ENCODE measurements at places on chromosomes 6 and 20.

DNA sequence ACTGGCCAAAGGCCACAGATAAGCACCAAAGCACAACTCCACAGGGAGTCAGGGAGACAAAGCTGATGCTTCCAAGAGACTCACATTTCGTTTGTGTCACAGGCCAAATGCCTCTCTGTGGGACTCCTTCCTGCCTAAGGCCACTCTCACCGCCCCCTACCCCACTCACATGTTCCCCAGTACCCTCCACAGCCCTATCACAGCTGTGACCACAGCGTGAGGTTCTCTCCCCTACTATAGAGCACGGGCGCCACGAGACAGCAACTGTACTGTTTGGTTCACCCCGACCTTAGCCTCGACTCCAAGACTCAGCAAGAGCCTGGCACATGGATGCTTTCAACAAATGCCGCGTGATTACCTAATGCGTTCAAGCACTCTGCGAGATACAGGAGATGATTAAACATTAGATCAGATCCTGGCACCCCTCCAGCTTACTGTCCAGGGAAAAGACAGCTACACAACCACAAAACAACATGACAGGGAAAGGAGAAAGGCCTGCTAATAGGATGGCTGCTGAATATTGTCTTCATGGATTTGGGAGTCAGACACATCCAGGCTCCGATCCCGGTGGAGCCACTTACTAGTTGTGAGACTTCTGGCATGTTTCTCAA is 105.5 kb downstream of the AGPAT4 start:
- DNase-seq, result peak; percentile 98

GRCh38 chr20:36821964-36822437 is 48.4 kb upstream of the DSN1 start:
- DNase-seq, result no peak

DNA sequence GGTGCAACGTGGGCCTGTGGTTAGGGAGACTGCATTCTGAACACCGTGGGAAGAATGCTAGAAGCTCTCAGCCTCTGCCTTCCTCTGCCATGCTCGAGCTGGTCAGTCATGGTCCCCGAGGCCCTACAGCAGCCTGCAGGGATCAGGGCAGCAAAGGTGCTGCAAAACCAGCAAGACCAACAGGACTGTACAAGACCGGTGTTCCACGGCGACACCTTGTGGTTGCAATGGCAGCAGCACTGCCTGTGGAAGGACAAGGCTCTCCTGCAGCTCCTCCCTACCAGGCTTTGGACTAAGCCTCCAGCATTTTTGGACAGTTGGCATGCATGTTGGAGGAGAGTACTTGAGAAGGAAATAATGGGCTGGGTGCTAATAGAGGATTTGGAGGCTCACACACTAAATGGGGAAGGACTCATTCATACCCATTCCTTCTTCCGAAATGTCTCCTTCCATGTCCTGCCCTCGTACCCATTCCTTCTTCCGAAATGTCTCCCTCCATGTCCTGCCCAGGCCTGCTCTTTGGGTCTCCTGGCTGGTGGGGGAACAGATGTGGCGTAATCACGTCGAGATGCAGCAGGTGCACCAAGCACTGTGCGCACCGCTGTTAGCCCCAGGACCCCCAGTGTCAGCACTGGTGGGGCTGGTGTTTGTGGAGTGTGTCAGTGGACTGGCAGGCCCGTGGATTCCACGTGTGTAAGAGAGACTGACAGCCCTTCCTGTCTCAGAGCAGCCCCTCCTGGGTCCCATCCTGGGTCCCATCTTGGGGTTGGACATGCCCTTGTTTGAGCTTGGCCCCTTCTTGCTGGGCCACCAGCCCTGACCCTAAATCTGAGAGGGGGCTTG is 18.6 kb upstream of the MYT1 start:
- no peak for DNase-seq

DNA sequence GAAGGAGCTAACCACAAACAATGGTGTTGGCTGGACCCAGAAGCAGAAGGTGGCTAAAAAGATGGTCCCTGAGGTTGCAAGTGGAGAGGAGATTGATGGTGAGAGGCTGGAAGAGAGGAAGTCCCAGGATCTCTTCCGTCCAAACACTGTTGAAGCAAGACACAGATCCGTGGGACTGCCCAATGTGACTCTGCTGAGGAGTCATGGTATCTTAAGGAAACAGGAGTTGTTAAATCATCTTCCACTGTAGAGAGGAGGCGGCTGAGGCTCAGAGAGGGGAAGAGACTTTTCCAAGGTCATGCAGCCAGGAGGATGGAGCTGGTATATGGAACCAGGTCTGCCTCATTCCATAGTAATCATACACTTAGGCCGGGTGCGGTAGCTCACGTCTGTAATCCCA is 4.1 kb upstream of the ZNF335 start:
- no peak for DNase-seq

DNA sequence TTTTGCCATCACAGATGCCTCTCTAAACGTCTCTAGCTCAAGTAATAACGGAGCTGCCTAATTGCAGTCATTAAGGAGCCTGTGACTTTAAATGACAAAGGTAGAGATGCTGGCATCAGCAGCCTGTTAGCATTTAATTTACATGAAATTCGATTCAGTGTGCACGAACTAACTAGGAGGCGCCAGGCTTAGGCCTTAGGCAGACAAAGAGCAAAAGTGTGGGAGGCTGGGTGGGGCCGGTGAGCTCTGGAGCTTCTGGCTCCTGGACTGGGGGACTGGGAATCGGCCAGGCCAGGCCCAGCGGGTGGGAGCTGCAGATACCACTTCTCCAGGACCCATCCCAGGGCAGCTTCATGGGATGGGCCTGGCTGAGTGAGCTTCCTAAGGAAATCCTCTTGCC is 170.0 kb upstream of the AGPAT4 start:
- DNase-seq, result no peak

- peak; percentile 67 for DNase-seq
Measured at GRCh38 chr6:16684896-16685554, 76.2 kb downstream of the ATXN1 start.

GRCh38 chr6:47524136-47524845 is 46.7 kb downstream of the CD2AP start:
- DNase-seq, result peak; percentile 72

GRCh38 chr6:13135152-13135551 is 193.2 kb downstream of the TBC1D7 start:
- DNase-seq, result no peak

GRCh38 chr20:33675136-33675959 is 1.1 kb upstream of the NECAB3 start:
- no peak for DNase-seq

DNA sequence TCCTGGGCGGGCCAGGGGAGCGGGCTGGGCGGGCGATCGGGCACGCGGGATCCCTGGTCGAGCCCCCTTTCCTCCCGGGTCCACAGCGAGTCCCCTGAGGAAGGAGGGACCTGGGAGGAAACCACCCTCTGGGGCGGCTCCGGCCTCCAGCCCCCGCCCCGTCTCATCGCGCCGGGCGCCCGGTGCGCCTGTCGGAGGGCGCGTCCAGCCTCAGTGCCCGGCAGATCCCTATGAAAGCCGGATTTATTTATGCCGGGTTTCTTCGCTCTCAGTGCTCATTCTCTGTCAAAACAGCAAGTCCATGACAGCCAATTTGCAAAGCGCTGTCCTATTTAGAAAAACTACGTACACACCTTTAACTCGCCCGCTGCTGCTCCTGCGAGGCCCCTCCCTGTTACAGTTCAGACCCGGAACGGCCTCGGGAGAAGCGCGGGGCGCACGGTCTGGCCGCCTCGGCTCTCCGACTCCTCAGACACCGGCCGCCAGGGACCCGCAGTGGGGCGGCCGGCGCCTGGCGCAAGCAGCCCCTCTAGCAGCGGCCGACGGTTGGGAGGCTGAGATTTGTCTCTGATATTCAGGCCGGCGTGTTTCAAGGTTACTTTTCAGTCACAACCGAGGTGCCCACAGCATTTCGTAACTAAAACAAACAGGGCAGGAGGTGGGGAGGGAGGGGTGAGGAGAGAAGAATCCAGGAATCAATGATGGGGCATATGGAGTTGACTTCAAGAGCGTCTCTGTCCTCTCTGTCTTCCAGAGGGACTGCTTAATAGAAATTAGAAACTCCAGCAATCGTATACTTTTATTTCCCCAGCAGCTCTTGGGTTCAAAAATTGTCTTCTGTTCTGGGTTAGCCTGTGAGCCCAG is 782 bp upstream of the FOXA2 start:
- no peak for DNase-seq

GRCh38 chr20:13297147-13297899 is 76.2 kb downstream of the ISM1 start:
- no peak for DNase-seq

DNA sequence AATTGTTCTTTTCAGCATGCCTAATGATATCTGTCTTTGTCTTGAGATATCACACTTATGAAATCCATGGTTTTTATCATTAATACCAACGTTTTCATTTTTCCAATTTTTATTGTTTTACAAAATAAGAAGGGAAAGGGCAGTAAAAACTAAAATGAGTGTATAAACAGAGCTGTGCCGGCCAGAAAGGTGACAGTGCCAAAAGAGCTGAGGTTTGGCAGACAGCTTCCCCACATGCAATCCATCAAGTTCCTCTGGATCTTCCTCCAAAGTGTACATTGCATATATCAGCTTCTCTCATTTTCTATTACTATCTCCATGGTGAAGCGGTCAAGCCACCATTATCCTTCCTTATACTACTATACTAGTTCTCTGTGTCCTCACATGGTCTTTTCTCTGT is 10.1 kb upstream of the TMEM244 start:
- DNase-seq, result peak; percentile 34

DNA sequence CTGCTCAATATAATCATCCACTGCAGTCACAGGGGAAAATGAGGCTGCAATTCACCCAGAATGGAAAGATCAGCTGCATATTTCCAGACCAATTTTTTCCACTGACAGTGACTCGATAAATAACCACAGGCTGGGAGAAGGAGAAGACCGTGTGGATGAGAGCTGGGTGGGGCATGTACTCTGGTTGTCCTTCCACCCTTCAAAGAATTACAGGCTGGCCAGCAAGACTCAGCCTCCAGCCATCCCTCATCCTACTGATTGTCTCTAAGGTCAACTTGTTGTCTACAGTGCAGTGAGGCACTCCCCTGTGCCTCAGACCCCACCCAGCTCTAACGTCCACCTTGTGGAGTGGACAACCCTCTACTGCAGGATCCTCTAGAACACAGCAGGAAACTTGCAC is 14.5 kb upstream of the MAS1 start:
- DNase-seq, result no peak

DNA sequence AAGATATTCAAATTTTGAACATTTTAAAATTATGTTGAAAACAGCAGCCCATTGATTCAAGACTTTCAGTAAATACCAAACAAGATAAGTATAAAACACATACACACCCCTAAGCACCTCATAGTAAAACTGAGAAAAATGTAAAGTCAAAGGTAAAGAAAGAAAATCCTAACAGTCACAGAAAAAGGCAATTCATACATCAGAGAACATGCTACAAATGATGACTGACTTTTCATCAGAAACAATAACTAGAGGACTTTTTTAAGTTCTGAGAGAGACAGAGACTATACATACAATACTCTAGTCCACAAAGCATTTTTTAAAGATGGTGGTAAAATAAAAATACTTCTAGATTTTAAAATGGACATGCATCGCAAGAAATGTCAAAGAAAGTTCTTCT is 111.0 kb downstream of the PFDN4 start:
- no peak for DNase-seq

DNA sequence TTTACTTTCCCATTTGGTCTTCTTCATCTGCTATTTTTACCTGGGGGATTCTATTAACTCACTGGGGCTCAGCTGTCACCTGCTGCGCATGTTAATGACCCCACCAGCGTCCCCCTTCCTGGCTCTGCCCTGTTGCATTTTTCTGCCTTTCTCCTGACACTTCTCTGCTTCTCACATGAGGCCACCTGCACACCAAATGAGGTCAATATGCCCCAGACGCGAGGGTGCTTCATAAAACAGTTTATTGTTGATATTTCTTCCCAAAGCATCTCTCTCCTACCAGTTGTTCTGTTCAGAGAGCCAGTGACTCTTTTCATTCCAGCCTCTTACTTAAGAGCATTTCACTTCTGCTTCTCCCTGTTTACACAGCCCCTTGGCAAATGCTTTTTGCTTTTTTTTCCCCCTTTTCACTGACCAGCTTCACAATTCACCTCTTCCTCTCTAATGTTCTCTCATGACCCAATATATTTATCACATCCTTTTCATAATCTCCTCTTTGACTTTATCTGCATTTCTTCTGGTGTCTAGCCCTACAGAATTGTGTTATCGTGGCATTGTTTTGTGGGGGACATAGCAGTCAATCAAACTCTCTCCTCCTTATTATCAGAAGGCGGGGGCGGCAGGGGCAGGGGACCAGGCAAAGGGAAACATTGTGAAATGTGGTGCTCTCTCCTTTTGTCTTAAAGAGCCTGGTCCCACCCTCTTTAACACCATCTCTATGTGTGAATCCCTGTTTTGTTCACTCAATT is 545.8 kb upstream of the CITED2 start:
- DNase-seq, result no peak

- no peak for DNase-seq
Measured at GRCh38 chr20:23083553-23084220, 2.4 kb downstream of the CD93 start.

- no peak for DNase-seq
Measured at GRCh38 chr20:1022871-1023270, 20.8 kb upstream of the RSPO4 start.
